WTC11 (cell line): ENCODE measurements at places on chromosomes 11 and 22.

GRCh38 chr11:104169091-104169490 lies 5.1 kb upstream of the PDGFD start:
- no peak for DNase-seq

DNA sequence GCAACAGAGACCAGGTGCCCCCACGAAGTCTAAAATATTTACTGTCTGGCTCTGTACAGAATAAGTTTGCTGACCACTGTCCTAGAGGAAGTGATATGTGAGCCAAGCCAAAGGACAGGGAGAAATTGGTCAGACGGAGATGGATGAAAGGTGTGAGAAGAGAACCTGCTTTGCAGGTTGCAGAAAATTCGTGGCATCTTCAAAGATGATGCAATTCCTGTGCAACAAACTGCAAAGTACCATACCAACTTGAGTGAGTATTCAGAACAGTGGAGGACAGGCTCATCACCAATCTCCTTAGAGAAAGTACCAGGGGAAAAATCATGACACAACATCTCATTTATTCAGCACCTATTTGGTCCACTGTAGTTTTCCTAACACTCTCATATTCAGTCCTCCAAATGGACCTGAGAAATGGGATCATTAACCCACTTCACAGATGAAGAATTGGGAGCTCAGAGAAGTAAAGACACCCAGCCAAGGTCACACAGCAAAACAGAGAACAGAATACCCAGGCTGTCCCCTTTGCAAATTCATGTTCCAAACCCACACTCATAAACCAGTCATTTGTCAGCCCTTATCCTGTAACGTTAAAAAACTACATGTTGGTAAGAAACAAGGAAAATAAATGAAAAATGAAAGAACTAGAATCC lies 536.8 kb downstream of the MIAT start:
- no peak for DNase-seq

GRCh38 chr11:45083544-45084087 lies 62.8 kb upstream of the PRDM11 start:
- DNase-seq = peak; percentile 75

DNA sequence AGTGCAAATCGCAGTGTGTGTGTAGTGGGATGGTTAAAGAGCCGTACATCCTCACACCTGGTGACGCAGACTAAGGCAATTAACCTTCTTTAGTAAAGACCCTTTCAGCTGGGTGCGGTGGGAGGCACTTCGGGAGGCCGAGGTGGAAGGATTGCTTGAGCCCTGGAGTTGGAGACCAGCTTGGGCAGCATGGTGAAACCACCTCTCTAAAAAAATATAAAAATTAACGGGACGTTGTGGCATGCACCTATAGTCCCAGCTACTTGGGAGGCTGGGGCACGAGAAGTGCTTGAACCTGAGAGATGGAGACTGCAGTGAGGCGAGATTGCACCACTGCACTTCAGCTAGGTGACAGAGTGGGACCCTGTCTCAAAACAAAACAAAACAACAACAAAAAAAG lies 31.5 kb downstream of the ZBTB16 start:
- DNase-seq = no peak

- DNase-seq = no peak
Measured at GRCh38 chr11:116733969-116734508, 38.7 kb downstream of the BUD13 start.

DNA sequence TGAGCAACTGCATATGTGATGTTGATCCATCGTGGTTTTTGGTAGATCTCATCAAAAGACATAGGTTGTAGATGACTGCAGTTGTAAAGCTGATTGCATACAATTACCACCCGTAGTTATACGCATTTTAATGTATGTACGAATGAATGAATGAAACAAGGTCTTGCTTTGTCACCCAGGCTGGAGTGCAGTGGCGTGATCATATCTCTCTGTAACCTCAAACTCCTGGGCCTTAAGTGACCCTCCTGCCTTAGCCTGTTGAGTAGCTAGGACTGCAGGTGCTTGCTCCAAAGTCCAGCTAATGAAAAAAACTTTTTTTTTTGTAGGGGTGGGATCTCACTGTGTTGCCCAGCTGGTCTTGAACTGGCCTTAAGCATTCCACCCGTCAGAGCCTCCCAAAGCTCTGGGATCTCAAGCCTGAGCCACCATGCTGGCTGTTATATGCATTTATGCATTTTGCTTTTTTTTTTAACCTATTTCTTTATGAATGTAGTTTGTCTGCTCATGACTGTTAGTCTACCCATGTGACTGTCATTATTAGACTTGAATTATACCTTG lies 53.5 kb downstream of the PPP6R3 start:
- DNase-seq = no peak
